ENCODE measurements at places on chromosomes 6 and 20. TPM values are rescaled to one million over a fixed set of nuclear protein-coding genes. Genes with fewer than 3 reads are reported as not detected.

Gene TMEM74B
- 35.4 TPM for total RNA-seq

Gene ELOVL4
- total RNA-seq: 3.3 TPM

Gene SIM1
- total RNA-seq: 0.41 TPM

Gene RTEL1
- total RNA-seq: 20.2 TPM

Gene ANKEF1
- total RNA-seq: 1.2 TPM

Gene ELOVL2
- 0.31 TPM for total RNA-seq

Gene CST2
- not detected for total RNA-seq

Measured in endothelial cell (in vitro differentiated cells).